ENCODE measurements at places on chromosomes 2 and 18. TPM values are rescaled to one million over a fixed set of nuclear protein-coding genes. Genes with fewer than 3 reads are reported as not detected.

DNA sequence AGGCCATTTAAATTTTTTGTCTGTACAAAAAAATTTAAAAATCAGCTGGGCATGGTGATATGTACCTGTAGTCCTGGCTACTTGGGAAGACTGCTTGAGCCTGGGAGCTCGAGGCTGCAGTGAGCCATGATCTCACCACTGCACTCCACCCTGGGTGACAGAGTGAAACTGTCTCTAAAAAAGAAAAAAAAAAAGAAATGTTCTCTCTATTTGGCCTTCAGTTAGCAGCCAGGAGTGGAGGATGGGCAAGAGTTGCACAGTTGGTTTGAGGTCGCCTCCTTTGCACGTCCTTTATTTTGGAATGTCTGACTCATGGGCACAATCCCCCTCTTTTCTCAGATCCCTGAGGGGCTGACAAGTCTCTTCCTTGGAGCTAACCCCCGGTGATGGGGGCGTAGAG lies 26.3 kb downstream of the ITM2C start:
- no peak for DNase-seq

DNA sequence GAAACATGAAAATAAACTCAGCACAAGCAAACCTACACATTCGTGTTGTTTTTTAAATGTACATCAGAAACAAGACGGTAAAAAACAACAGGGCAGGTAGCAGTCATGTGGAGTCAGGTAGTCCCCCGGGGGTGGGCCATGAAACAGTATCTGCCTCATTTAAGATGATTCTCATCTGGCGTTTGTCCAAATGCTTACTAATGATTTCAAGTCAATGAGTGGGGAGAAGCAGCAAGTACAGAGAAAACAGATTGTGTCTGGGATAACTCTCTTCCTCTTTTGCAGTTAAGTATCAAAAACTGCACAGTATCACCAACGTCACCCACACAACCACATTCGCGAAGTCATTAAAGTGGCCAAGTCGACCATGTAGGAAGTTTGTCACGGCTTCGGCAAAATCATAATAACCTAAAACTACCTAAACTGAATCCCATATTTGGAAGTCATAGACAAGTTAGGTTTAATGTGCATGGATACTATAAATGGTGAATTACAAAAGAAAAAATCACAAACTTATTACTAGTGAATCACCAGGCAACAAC lies 1.3 kb downstream of the LAPTM4A start:
- peak; percentile 74 for DNase-seq

DNA sequence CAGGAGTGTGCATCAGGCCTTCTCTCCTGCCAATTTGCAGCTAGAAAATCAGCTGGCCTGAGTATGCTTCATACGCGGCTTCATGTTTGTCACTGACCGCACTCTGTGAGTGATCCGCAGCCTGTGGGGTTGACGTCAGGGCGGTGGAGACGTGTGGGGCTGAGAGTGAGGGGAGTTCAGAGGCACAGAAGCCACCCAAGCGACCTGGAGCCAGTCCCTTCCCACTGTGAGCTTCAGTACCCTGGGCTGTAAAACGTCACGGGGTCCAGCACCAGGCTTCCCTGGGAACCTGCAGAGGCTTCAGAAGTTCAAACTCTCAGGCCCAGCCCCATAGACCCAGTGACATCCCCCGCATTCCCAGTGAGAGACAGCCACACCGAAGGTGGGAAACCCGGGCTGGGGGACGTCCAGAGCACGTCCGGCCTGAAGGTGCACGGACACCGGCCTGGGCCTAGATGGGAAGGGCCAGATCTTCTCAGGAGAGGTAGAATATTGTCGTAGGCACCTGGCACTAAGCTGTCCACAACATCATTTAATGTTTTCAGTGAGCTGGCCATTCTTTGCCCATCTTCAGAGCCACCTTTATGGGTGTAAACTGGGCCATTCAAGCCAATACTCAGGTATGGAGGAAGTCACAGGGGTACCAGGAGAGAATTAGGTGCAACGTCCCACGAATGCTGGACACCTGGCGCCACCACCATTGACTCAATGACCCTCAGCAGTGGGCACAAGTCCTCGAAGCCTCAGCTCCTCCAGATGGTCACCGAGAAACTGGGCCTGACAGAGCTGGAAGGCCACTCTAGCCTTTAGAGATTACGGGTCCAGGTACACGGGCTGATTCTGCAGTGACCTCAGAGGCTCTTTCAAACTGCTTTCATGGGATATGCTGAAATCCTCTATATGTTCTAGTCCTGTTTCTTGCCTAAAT lies 235.6 kb upstream of the MYT1L start:
- no peak for DNase-seq

The VIT gene
- total RNA-seq, result 2.0 TPM

The GPAT2 gene
- 10.2 TPM for total RNA-seq

The CABYR gene
- total RNA-seq, result 7.3 TPM

The RTP5 gene
- not detected for total RNA-seq

The CAPN14 gene
- 0.16 TPM for total RNA-seq

The CRACDL gene
- total RNA-seq, result not detected

DNA sequence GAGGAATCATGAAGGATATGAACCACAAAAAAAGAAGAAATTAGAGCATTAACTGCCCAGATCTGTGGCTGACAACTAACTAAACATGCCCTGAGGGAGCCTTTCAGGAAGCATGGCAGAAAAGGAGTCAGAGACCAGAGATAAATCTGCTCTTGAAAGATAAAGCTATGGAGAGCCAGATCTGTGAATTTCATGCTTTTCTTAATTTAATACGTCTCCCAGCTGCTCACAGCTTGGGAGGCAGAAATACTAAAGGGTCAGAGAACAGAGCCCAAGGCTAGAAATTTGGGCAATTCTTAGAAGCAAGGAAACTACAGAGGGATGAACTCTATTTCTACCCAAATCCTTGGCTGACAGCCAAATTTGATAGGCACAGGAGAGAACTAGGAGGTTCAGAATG lies 223.0 kb upstream of the DPP10 start:
- DNase-seq, result no peak

The CCDC121 gene
- 7.0 TPM for total RNA-seq

DNA sequence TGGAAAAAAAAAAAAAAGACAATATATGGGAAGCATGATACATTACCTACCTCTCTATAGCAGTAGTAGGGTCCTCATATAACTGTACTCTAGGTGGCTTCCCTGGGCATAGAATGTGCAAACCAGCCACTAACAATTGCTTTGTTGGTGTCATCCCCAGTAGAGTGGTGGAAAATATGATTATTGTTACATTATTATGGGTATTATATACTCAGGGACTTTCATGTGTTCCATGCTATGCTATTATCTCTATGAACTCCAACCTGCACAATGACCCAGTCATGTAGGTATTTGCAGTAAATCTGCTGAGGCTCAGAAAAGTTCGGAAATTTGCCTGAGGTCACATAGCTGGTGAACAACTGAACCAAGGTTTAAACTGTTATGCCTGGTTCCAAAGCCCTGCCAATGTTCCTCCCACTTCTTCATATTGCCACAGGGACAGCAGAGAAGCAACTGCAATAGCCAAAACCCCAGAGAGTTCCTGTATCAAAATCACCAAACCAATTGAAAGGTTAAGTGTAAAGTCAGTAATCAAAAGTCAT lies 52.6 kb upstream of the MAP4K4 start:
- no peak for DNase-seq

GRCh38 chr2:172261292-172261691 lies 158.6 kb upstream of the DLX2 start:
- peak; percentile 60 for DNase-seq

- peak; percentile 47 for DNase-seq
Measured at GRCh38 chr2:106990297-106990696, 104.3 kb upstream of the ST6GAL2 start.

The HMSD gene
- total RNA-seq, result 0.09 TPM

The FIGN gene
- total RNA-seq, result 4.1 TPM

DNA sequence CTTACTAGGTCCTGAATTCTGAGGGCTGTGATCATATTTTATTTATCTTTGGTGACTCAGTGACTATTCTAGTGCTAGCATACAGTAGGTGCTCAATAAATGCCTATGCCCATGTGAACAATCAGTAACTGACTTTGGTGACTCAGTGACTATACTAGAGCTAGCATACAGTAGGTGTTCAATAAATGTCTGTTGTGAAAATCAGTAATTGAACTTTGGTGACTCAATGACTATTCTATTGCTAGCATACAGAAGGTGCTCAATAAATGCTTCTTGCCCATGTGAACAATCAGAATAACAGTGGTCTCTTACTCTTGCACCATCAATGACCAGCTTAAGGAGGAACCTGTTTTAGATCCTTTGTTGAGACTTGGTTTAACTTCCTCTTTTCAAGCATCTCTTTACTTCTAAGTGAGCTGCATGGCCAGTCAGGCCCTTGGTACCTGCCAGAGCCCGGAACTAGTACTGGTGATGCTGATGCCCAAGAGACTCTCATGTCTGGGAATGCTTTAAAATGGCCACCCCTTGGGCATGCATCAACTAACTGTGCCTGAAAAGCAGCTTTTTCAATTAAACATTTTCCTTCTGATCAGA lies 214.9 kb upstream of the SPRED2 start:
- DNase-seq, result no peak

The NPPC gene
- total RNA-seq, result not detected

DNA sequence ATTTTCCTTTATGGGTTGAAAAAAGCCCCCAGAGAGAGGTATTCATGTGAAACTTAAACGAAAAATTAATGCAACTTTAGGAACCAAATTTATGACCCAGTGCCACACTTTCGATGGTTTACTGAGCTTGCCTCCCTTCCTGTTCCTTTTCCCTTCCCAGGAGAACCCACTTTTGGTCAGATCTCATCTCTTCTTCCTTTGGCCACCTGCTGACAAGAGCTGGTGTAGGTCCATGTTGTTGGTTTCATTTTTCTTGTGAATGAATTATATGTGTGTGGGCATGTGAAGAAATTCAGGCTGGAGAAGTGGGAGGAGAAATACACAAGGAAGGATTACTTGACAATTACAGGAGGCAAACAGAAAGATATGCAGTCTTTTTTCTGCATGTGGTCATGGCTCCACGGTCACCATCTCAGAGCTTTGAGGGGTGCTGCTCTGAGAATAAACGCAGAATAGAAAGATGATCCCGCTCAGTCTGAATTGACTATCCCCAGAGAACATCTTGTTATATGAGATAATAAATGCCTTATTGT lies 111.3 kb upstream of the TCF4 start:
- DNase-seq, result peak; percentile 1

- no peak for DNase-seq
Measured at GRCh38 chr18:80127635-80128034, 18.6 kb downstream of the ADNP2 start.

GRCh38 chr2:177164584-177165052 lies 48.0 kb upstream of the HNRNPA3 start:
- DNase-seq, result peak; percentile 86

DNA sequence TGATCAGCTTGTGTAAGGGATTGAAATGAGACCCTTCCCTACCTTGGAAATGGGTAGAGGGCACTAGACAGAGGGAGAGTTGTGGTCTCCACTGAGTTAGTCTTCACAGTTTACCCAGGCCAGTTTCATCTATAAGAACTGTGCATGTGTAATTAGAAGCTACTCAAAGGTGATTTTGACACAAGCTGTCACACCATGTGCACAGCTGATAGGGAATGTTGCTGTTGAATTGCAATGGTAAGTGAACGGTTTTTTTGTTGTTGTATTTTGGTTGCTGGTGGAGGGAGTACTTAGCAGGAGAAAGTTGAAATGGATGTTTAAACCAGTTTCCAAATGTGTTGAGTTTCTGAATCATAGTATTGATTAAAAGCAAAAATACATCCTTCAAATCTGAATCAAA lies 168.9 kb downstream of the LCLAT1 start:
- no peak for DNase-seq

DNA sequence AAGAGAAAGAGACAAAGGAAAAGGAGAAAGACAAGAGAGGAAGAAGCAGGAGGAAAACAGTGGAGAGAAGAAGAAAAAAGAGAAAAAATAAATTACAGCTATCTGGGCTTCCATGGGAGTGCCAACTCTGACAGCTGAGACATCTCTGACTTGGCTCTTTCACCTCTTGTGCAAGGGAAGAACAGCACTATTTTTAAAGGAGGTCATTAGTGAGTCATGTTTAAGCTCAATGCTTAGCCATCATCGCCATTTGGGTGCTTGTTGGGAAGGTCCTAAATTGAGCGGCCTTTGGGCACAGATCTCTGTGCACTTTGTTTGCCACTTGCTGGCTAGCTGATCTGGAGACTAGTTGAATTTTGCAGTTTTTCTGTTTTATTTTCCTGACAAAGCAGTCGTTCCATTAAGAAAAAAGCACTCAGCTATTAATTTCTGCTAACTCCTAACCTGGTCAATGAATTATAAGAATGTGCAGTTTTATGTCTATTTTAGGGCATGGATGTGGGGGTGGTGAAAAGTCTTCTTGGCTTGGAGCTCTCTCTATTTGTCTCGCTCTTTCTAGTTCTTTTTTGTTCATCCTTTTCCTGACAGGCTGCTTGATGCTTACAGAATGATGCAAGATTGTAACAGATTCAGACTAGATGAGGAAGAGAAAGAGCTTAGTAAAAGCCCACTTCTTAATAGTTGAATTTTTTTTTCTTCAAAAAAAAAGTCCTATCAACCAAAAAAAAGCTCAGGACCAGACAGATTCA lies 231.5 kb downstream of the SLC8A1 start:
- peak; percentile 87 for DNase-seq

Measured in fibroblast of the aortic adventitia (primary cell).